ENCODE measurements at places on chromosomes 7 and 10. TPM values are rescaled to one million over a fixed set of nuclear protein-coding genes. Genes with fewer than 3 reads are reported as not detected.

DNA sequence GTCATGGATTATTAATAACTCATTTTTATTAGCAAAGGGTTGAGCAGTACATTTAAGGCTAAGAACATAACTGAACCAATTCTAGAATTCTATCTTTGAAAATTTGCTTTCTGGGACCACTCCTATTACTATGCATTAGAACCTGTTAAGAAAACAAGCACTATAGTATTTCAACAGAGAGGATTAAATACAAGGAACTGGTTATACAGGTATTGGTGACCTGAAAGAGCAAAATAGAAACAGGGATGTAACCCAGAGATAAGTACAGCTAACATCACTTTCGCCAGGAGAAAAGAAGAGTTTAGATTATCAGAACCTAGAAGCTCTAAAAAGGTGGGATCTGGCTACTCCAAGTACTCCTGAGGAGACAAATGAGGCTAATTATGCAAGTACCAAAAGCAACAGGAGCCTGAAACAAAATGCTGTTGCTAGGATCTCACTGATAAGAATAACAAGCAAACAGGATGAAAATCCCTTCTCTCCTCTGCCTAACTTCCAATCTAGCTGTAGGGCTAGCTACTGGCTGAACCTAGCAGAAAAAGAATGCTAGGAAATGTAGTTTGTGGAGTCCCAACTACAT lies 32.1 kb upstream of the ELAPOR2 start:
- no peak for DNase-seq

GRCh38 chr10:67261300-67261797 lies 335.5 kb downstream of the LRRTM3 start:
- DNase-seq, result no peak

The AOAH gene
- total RNA-seq, result 1.1 TPM

DNA sequence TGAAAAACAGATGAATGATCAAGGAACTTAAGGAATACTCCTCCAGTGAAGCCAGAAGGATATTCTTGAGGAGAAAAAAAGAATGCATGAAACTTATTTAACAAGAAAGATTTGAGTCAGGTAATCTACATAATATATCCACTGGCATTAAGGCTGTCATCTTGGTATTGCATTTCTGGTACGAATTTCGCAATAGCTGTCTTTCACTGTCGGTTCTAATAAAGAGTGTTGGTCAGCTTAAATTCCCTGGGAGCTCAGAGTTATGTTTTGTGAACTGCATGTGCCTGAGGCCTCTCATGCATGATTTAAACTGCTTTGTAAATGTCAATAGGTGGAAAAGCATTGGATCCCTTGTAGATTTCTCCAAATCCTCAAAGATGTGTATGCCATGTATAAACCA lies 565.3 kb upstream of the GALNT17 start:
- DNase-seq, result no peak

- no peak for DNase-seq
Observed at GRCh38 chr10:4535521-4535920, 290.5 kb upstream of the AKR1E2 start.

DNA sequence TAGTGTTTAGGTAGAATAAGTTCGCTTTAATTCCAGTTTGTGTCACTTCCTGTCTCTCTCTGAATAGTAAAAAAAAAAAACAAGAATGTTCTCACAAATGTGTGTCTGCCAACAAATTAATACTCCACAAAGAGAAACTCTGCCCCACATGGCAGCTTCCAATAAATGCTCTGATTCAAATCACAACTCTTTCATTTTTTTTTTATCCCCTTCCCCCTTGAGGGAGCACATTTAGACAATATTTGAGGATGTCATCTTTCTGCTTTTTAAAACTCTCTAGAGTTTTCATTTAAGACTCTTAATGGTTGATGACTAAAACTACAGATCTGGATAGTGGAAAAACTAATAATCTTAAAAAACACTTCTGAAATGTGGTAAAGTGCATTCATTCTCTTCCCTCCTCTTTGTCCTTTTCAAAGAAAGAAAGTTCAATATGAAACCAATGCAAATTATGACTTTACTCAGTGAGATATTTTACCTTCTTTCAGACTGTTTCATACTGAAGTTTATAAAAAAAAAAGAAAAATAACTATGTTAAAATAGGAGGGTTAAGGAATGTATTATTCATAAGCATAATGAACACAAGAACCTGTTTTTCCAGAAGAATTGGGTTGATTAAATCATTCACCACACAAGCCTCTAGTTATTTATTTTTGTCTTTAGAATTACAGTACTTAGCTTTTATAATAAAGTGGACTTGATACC lies 42.3 kb downstream of the ARID5B start:
- DNase-seq, result no peak

DNA sequence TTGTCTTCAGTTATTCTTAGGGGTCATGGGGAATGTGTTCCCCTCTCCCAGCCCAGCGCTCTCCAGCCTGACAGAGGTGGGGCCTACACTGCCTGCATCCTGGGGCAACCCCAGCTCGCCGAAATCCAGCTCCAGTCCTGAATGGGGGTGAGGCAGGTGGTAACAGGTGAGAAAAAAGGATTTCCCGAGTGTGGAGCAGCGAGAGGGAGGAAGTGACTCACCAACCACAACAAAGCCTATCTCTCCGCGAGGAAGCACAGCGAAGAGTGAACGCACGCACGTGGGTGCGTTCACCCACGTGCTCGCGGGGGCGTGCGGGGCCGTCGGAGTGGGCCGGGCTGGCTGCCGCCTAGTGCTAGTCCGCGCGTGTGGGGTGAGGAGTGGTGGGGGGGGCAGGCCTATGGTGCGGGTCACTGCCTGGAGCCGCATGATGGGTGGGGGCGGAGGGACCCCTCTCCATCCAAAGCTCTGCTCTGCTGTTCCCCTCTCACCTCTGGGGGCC lies 855 bp upstream of the PALD1 start:
- no peak for DNase-seq

GRCh38 chr10:89580243-89580642 lies 44.8 kb upstream of the SLC16A12 start:
- DNase-seq, result no peak

DNA sequence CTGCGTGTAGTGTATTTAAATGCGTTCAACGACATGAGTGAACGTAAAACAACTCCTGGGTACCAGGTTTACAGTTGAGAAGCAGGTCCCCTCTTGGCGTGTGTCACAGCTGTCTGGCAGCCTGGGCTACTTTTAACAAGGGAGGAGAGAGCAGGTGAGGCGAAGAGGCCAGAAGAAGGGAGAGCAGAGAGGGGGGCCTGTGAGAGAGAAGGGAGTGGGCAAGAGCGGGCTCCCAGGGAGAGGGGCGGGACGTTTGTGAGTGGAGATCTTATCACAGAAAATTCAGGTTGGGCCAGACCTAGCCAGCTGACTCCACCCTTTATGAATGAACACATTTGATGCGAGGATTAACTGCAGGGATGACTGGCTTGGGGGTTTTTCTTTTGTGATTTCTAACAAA lies 154.0 kb downstream of the CAMK1D start:
- peak; percentile 43 for DNase-seq
